Breast epithelium (tissue), 4 donors: ENCODE measurements at places on chromosomes 12 and 14. TPM values are rescaled to one million over a fixed set of nuclear protein-coding genes. Genes with fewer than 3 reads are reported as not detected.

Gene ANKRD33
- total RNA-seq, result not detected

Gene TTC6
- 78.6 TPM for total RNA-seq

Gene OR6C2
- total RNA-seq, result not detected

Gene GALNT6
- 5.8 TPM for total RNA-seq

Gene APPL2
- total RNA-seq, result 73.0 TPM

Gene SLC25A21
- 1.6 TPM for total RNA-seq

Gene GARIN6
- total RNA-seq, result not detected
